ENCODE measurements at places on chromosomes 11 and 22. TPM values are rescaled to one million over a fixed set of nuclear protein-coding genes. Genes with fewer than 3 reads are reported as not detected.

Gene HSPB2
- not detected for total RNA-seq

Gene HIPK3
- total RNA-seq, result 86.7 TPM

Gene SLCO2B1
- total RNA-seq, result 0.27 TPM

Gene FOLH1
- 0.40 TPM for total RNA-seq

All from thoracic aorta endothelial cell (primary cell).